Fibroblast of skin of right biceps (primary cell): ENCODE measurements at places on chromosomes 11 and 22.

- no peak for DNase-seq
Observed at GRCh38 chr11:71558996-71559395, 6.4 kb upstream of the KRTAP5-10 start.

GRCh38 chr22:20552443-20553401 is 45.3 kb downstream of the MED15 start:
- no peak for DNase-seq

DNA sequence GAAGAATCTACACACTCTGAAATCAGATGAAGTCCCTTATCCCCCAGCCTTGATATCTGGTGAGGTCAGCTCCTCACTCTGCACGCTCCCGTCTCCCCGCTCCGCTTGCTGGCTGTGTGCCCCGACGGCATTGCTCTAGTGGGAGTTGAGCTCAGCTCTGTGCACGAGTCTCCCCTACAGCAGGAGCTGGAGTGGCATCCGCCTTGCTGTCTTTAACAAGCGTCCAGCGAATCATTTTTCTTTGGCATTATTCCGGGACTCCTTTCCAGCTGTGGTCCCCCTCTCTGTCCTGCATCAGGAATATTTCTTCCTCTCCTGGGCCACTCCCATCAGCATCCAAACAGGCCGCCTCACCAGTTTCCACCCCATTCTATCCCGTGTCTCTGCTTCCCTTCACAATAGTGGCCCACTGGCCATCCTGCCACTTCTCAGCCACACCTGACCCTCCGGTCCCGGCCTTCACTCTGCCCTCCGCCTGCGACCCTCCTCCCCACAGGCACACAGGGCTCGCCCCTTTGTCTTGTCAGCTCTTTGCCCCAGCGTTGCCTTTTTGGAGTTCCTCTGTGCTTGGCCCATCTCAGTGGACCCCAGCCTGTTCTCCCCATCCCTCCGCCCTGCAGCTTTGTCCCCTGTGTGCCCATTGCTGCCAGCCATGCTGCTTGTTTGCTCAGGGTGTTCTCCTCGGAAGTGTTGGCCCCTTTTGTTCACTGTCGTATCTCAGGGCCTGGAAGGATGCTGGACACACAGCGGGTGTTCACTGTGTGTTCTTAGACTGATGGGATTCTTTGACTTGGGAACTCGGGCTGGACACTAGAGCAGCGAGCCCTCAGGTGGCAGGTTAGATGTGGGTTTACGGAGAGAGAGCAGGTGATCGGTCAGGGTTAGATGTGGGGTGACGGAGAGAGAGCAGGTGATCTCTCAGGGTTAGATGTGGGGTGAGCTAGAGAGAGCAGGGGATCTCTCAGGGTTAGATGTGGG is 441.8 kb downstream of the TBC1D22A start:
- DNase-seq = peak; percentile 4

DNA sequence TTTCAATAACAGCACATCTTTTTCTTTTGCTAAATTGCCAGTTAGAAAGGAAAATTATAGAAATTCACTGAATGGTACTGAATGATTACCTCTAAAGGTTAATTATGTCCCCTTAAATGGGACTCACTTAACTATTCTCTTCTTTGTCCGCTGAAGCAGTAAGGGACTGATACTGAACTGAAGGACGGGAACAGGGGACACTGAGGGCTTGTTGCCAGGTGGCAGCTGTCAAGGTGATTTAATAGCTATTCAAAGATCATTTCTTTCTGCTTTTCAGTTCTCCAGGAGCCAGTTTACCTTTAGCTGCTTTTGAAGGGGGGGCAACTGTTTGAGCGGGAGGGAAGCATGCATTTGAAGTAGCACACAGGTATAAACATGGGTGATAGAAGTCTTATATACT is 325.4 kb upstream of the CCDC90B start:
- no peak for DNase-seq

GRCh38 chr22:50260801-50261614 is 475 bp downstream of the MAPK12 start:
- DNase-seq = peak; percentile 64

GRCh38 chr11:3994030-3994640 is 100.5 kb upstream of the RRM1 start:
- DNase-seq = peak; percentile 7

DNA sequence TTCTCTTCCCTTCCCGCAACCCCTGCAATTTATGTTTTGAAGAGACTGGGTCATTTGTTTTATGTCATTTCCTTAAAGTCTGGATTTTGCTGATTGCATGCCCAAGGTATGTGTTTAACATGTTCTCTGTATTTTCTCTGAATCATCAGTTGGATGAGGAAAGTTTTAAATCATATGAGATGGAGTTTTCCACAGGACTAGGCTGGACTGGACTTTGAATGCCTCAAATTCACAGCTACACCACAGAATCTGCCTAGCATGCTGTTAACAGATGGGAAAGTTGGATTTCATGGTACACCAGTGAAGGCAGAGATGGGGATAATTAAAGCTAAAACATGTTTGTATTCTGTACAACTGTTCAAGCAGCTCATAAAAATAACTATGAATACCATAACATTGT is 62.6 kb downstream of the CWC15 start:
- DNase-seq = peak; percentile 89

- DNase-seq = no peak
Observed at GRCh38 chr11:128042290-128042751, 545.0 kb downstream of the ETS1 start.
